ENCODE measurements at places on chromosomes 16 and 17.
A peak's percentile ranks its signal among the peaks of the same experiment; 100 is the strongest.

GRCh38 chr16:1763521-1764511 is 7.5 kb downstream of the NME3 start:
- no peak for DNase-seq

DNA sequence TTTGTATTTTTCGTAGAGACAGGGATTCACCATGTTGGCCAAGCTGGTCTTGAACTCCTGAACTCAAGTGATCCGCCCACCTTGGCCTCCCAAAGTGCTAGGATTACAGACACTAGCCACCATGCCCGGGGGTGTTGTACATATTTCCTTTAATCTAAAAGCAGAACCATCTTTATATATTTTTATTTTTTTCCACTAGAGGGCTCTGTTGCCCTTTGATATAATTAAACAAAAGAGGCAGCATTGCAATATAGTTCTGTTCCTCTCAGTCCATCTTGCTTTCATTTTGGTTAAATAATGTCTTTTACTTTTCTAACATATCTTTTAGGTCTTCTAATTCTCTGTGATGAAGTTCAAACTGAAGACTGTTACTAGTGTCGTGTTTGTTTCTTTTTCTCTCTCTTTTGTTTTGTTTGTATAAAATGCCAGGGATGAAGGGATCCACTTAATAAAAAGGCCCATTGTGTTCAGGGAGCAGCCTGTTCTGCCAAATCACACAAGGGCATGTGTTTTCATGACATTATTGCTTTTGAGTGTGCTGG is 23.4 kb downstream of the WWOX start:
- DNase-seq: peak; percentile 51

GRCh38 chr16:21162661-21163151 is 4.2 kb downstream of the LDAF1 start:
- DNase-seq: no peak

- no peak for DNase-seq
Observed at GRCh38 chr16:2971134-2971984, 2.2 kb downstream of the PAQR4 start.

- DNase-seq: no peak
Observed at GRCh38 chr17:50059256-50059655, 3.3 kb downstream of the ITGA3 start.

DNA sequence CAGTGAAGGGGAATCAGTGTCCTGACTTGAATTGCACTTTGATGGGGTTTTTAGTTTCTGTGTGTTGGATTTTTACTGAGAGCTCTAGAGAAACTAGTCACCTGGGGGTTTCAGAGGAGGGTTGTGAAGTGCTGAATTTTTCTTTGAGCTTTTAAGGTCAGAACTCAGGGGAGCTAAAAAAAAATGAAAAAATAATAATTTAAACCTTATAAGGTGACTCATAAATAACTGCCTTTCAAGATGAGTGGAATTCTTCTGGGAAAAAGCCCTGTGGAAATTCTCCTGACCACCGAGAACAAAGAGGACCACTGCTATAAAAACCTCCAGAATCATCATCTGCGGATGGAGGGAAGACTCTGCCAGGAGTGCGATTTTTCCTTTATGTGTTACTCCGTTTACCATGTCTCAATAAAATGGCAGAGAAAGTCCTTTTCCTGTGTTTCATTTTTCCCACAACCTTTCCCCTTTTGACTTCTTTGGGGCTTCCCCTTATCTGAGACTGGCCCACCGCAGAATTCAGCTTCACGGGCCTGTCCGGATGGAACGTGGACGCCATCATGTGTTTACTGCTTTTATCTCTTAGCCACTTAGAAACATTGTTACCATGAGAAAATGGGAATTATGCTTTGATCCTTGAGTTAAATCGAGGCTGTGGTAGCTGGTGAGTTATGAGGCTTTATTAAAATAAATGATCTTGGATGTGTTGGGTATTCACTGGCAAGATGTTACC is 39.7 kb downstream of the RPTOR start:
- no peak for DNase-seq

GRCh38 chr16:55678161-55678821 is 22.5 kb downstream of the SLC6A2 start:
- no peak for DNase-seq

GRCh38 chr16:51410125-51410524 is 259.1 kb upstream of the SALL1 start:
- no peak for DNase-seq

DNA sequence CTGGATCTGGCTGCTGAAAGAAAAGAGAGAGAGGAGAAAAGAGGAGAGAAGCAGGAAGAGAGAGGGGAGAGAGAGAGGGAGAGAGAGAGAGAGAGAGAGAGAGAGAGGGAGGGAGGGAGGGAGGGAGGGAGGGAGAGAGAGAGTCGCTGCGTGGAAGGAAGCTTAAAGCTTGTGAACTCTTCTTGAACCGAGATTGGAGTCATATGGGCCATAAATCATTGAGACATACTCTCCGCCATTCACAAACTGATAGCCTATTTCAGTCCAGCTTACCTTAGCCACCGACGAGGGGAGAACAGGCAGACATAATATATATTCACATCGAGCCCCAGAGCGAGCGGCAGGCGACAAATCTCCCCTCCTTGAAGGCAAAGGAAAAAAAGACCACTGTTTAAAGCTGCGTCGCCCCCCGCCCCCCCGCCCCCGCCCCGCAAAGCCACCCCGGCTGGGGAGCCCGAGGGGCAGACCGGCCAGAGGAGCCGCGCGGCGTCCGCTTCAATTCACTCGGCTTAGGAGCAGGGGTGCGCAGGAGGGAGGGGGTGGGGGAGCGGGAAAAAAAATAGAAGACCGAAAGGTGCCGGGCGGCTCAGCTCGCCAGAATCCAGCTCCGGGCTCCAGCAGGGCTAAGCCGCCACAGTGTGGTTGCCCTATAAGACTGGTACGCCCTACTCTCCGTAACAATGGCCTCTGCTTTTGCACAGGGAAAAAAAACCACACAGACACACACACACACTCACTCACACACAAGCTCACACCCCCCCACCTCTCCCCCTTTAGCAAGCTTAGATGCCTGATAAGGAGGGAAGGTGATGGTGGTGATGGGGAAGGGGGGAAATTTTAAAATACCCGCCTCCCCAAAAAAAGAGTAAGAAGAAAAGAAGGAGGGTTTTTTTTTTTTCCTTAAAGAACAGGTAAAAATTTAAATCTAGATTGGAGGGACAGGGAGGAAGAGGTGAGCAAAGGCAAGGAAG is 10.6 kb upstream of the HOXB2 start:
- peak; percentile 24 for DNase-seq

DNA sequence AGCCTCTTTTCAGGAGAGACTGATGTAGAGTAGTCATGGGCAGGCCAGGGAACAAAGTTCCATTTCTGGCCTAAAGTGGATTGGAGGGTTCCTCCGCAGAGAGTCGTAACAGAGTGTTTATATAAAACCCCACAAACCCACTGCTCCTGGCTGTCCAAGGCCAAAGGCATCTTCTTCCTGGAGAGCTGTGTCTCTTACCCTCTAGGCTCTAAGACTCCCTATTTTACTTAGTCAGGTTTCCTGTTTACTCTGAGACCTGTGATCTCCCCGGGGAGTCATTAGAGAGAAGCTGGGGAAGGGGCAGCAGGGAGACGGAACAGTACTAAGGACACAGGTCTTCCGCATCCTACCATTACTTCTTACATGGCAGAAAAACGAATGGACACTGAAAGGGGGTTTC is 69.5 kb downstream of the HIC1 start:
- no peak for DNase-seq

DNA sequence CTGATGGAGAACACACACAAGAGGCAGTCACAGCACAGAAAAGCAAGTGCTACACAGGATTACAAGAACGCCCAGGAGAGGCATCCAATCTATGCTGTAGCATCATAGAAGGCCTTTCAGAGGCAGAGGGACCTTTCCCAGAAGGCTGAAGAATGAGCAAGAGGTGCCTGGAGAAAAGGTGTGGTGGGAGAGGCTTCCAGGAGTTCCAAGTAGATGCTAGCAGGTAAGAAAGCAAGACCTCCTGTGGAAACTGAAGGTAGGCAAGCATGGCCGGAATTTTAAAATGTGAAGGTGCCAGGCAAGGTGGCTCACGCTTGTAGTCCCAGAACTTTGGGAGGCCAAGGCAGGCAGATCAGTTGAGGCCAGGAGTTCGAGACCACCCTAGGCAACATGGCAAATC is 2.1 kb downstream of the ARHGAP17 start:
- DNase-seq: no peak

DNA sequence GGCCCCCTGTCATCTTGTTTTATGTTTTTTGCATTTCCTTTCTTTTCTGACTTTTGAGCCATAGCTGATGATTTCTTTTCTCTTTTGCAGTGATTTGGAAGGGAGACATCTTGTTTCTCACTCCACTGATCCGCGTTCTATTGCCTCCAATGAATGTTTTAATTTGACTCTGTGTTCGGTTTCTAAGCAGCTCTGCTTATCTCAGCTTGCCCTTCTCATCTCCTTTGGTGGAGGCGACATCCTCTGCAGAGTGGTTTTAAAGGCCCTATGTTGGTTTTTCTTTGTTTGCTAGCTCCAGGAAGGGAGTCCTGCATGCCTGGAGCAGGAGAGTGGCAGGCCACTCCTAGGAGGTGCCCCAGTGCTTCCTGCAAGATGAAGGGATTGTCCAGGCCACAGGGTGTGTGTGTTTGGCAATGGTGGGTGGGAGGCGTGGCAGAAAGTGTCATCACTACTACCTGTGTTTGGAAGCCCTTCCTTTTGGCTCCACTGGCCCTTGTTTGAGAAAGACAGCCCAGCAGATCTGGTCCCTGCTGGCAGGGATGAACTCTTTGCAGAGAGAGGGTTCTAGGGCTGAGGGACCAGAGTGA is 13.6 kb downstream of the SMPD3 start:
- no peak for DNase-seq

DNA sequence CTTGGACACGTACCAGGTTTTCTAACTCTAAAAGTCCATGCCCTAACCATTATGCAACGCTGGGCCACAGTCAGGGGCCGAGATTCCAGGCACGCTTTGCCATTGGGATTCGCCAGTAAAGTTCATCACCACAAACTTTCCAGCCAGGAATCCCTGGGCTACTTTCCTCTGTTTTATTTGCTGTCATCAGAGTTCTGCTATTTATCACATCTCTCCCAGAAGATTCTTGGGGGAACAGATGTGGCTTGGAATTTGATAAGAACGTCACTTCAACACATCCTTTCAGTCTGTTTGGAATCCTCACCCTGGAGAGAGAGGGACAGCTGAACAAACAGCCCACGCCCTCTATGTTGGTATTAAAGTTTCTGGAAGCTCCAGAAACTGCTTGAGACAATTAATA is 109.6 kb upstream of the CACNG3 start:
- DNase-seq: no peak

GRCh38 chr17:48181653-48182052 is 74.1 kb downstream of the SNX11 start:
- DNase-seq: no peak

DNA sequence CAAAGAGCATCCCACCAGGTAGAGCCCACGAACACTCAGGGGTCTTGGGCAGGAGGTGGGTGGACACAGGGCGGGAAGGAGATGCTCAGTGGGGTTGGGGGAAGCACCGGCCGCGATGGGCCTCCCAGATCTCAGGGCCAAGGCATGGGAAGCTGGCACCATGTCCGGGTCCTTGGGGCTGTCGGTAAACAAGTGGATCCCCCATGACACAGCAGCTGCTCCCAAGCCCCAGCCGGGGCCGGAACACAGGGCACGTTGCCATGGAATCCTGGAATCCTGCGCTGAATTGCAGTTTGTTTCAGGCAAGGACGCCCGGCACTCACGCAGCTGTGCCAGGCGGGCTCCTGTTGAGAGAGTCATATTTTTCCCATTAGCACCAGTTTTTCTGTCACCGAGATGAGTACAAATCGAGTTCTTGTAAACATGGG is 23.0 kb upstream of the CHMP6 start:
- DNase-seq: no peak

- DNase-seq: no peak
Observed at GRCh38 chr16:54236773-54237172, 49.8 kb downstream of the IRX3 start.

DNA sequence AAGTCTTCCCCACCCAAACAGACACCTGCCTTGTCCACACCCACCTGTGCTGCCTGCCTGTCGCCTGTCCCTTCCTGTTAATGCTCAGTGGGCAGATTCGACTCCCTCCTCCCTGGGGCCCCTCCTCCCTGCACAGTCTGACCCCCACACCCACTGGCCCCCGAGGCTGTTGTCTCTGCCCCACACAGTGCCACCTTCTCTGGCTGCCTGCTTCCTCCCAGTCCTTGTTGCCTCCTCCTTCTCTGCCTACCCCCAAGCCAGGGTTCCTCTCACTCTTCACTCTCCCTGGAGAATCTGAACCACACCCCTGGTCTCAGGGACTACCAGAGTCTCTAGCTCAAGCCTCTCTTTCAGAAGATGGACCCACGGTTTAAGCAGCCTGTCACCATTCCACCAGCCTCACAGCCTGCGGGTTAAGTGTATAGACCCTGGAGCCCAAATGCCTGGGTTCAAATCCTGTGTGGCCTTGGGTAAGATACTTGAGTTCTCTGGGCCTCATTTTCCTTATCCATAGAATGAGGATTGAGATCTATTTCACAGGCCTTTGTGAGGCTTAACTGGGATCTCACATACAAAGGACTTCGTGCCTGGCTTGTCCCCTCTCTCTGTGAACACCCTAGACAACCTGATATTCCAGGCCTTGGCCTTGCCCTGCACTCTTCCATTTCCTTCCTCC is 3.8 kb upstream of the ARHGAP23 start:
- no peak for DNase-seq

DNA sequence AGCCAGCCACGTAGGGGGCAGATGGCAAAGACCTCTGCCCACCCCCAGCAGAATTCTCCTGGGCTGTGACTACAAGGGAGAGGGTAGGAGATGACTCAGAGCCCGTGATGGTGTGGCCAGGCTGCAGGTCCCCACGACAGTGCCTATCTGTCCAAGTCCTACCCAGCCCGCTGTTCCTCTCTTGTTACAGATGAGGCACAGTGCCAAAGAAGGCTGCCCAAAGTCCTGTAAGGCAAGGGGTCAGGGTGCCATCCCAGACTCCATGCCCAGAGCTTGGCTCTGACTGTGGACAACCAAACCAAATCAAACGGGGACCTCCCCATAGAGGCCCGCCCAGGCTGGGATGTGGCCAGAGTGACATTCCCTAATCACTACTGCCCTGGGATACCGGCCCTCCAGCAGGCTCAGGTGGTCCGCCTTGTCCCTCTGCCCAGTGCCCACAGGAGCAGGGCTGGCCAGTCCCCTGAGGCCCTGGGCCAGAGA is 12.6 kb upstream of the BCAR1 start:
- DNase-seq: no peak

GRCh38 chr17:20262226-20263114 is 204.9 kb downstream of the LGALS9B start:
- no peak for DNase-seq

GRCh38 chr16:70152578-70153302 is 20.8 kb upstream of the CLEC18C start:
- no peak for DNase-seq

DNA sequence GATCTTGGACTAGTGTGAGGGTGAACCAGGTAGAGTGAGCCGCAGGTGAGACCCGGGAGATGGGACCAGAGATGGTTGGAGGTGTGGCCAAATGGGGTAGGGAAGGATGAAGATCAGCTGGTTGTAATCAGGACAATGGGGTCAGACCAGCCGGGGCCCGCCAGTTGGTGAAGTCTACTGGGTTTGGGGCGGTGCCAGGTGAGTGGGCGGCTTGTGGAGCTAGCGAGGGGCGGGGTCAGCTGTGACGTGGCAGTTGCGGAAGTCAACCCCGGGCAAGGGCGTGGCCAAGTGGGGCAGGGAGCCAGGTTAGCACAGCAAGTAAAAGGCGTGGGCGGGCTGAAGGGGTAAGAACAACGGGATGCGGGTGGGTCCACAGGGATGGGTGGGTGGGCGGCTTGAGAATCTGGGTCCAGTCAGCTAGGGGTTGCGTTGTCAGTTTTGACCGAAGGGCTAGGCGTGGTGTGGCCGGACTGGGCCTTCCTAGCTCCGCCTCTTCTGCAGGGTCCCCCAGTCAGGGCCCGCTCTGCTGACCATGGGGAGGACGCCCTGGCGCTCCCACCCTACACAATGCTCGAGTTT is 25.5 kb upstream of the ALKBH5 start:
- peak; percentile 95 for DNase-seq

- no peak for DNase-seq
Observed at GRCh38 chr17:29240968-29241963, 5.4 kb upstream of the CRYBA1 start.

Measured in CD4-positive, alpha-beta T cell treated with Interleukin-12 subunit alpha and Interleukin-12 subunit beta, for 1 hour (primary cell).